ENCODE measurements at places on chromosomes 3 and 15. TPM values are rescaled to one million over a fixed set of nuclear protein-coding genes. Genes with fewer than 3 reads are reported as not detected.

Gene IL16
- 0.81 TPM for total RNA-seq

- DNase-seq: no peak
Observed at GRCh38 chr15:61227269-61227949, 1.7 kb downstream of the RORA start.

Gene LSAMP
- total RNA-seq: 0.25 TPM

- no peak for DNase-seq
Observed at GRCh38 chr15:99414755-99415731, 150.7 kb upstream of the MEF2A start.

Gene ATP13A4
- total RNA-seq: 0.15 TPM

Gene APOD
- 0.76 TPM for total RNA-seq

Gene LRRIQ4
- not detected for total RNA-seq

DNA sequence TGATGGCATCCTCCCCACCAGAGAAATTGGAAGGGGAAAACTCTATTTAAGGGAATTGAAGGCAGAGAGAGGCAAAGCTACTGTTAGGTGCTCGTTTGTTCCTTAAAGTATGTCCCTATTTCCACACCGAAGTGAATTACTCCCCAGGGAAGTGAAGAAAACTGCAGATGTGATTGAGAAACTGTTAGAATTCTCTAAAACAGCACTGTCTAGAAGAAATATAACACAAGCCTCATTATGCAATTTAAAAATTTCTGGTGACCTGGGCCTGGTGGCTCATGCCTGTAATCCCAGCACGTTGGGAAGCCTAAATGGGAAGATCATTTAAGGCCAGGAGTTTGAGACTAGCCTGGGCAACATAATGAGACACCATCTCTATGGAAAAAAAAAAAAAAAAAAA, 305.0 kb downstream of the SHQ1 start:
- DNase-seq: no peak

- no peak for DNase-seq
Observed at GRCh38 chr15:99151156-99151555, 46.3 kb downstream of the SYNM start.
